ENCODE measurements at places on chromosomes 7 and 10.
A peak's percentile ranks its signal among the peaks of the same experiment; 100 is the strongest.

DNA sequence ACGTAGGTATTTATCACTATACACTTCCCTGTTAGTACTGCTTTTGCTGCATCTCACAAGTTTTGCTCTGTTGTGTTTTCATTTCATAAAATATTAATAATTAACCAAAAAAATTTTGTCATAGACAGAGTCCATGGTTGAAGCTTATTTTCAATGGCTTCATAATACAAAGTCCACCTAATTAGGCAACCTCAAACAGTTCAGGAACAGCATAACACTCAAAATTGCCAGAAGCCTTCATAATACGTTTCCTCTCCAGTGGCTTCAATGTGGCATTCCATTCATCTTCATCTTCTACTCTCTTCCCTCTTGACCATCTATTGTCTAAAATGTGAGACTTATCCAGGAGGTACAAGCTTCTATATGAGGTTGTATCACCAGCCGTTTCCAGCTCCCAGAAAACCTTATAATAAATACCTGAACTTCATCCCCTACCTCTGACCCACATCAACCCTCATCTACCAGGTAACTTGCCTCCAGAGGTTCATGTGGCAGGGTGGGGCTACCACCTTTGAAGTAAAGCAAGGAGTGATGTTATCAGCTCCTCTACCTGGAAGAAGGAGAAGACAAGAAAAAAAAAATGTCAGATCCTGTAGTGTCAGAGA, 337.3 kb downstream of the MALRD1 start:
- no peak for ATAC-seq

DNA sequence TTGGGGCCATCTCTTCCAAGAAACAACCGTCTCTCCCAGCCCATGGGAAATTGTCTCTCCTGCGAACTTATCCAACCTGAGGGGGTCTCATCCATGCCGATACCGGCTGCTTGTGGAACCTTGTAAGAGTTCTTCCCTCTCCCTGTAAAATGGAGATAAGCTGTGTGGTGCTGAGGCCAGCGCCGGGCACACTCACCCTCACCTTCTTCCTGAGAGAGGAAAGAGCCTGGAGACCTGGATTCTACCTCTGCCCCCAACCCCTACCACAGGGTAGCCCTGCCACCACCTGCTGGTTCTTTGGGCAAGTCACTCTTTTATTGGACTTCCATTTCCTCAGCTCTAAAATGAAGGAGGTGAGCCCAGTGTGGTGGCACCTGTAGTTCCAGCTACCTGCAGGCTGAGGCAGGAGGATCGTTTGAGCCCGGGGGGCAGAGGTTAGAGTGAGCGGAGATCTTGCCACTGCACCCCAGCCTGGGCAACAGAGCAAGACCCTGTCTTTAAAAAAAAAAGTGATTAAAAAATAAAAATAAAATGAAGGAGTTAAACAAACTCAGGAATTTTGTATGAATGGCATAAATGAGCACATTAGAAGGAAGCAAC, 38.4 kb upstream of the PSAP start:
- peak; percentile 7 for ATAC-seq

GRCh38 chr10:46048152-46048551, 2.1 kb upstream of the MSMB start:
- ATAC-seq = no peak

DNA sequence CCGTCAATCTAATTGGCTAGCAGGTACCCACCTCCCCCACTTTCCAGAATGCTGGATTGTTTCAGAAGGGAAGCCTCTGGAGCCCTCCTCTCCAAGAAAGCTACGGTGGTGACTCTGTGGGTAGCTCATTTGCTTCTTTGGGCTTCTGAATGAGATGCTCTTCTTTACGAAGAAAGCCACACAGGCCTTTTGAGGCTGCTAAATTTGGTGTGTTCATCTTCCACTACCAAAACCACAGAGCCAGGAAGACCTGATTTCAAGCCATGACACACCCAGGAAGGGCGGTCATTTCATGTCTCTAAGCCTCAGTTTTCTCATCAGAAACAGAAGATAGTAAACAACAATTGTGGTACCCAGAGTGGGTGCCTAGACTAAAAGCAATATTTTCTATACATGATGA, 901.2 kb downstream of the KCNMA1 start:
- ATAC-seq = peak; percentile 20

- ATAC-seq = peak; percentile 86
Measured at GRCh38 chr10:120456626-120457430, at the start of gene PLPP4. Gene PLPP4, plus strand, starts transcription at chr10:120457227. Its CDS starts 79 bp downstream, at chr10:120457306.

DNA sequence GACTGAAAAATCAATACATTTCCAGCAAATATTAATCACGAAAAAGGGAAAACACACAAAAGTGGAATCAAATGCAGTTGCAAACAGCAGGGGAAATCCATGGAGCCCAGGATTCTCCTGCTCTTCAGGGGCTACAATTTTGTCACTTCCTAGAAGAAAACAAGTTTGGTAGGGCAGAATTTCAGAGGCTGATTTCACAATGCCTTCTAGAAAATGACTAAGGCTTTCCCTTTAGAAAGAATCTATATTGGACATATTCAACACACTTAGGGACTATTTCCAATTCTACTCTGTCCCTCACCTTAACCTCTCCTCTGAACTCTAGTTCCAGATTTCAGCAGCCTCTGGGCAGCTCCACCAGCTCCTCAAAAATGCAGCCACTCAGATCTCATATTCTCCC, 111.3 kb downstream of the HECTD2 start:
- no peak for ATAC-seq

All from motor neuron (in vitro differentiated cells).